ENCODE measurements at places on chromosomes 11 and 22.

DNA sequence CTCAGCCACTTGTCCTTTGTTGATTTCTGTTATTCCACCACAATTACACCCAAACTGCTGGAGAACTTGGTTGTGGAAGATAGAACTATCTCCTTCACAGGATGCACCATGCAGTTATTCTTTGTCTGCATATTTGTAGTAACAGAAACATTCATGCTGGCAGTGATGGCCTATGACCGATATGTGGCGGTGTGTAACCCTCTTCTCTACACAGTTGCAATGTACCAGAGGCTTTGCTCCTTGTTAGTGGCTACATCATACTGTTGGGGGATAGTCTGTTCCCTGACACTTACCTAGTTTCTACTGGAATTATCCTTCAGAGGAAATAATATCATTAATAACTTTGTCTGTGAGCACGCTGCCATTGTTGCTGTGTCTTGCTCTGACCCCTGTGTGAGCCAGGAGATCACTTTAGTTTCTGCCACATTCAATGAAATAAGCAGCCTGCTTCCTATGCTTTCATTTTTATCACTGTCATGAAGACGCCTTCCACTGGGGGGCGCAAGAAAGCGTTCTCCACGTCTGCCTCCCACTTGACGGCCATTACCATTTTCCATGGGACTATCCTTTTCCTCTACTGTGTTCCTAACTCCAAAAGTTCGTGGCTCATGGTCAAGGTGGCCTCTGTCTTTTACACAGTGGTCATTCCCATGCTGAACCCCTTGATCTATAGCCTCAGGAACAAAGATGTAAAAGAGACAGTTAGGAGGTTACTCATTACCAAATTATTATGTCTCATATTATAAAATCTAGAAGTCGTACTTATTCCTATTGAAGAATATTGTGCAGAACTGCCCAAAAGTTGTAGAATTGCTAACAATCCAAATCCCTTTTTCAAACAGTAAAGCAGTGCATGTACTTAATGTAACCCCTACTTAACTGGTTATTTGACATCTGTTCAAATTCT, 53.2 kb downstream of the OR4C6 start:
- DNase-seq, result peak; percentile 57

- DNase-seq, result no peak
Measured at GRCh38 chr11:34601085-34601444, 19.8 kb upstream of the EHF start.

DNA sequence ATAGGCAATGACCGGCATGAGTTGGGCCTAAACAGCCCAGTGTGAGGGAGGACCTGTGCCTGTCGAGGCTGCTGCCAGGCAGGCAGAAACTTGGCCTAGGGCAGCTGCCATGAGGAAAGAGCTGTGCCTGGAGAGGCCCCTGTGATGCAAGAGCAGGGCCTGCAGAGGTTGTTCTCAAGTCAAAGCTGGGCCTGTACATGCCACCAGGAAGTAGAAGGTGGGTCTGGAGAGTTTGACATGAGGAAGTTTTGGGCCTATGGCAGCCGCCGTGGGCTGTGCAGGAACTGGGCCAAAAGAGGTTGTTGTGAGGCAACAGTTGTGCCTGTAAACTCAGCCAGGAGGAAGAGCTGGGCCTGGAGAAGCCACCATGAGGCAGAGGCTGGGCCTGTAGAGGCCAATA, 43.2 kb downstream of the OR4C45 start:
- no peak for DNase-seq

DNA sequence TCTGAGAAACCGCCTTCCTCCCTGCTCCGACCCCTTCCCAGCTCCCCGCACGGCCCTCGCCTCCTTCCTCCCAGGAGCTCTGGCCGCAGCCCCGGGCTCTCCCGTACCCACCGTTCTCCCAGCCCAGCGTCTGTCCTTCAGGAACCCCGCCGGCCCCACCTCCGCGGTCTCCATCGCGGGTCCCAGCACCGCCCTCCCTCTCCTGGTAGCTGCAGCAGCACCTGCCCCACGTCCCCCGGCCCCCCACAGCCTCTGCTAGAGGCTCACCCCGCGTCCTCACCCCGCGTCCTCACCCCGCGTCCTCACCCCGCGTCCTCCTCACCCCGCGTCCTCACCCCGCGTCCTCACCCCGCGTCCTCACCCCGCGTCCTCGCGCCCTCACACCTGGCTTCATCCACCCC, 85.9 kb downstream of the WNT7B start:
- DNase-seq, result peak; percentile 66

DNA sequence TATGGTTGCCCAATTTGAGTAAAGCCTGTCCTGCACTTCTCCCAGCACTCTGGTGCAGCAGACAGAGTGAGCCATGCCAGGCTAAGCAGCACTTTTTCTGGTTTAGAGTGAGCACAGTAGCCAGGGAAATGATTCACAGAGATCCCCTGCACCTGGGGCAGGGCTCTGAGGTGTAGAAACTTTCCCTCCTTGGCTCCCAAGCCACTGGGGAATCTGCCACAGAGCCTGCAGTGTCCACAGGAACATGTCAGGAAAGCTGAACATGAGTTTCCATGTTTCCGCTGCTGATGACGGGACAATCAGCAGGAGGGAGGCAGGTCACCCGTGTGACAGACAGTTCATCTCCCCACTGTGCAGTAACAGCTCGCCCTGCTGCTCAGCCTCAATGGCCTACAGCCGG, 429.9 kb upstream of the B3GAT1 start:
- no peak for DNase-seq

DNA sequence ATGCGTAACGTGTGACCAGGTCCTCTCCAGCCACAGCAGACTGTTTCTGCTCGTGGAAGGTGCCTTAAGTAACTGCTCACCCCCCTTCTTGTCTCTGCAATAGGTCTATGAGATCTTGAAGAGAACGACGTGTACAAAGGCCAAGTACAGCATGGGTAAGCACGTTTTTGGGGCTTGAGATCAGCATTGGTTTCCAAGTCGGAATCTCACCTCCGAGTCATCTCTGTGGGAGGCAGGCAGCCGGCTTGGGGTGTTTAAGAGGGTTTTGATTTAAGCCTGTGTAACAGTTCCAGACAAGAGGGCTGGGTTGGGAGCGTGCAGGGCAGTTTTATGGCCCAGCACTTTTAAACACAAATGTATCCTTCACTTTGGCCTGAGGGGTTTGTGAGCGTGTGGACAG, 30.1 kb downstream of the ANO1 start:
- no peak for DNase-seq

- DNase-seq, result no peak
Measured at GRCh38 chr22:44439356-44440223, 58.4 kb downstream of the RTL6 start.

All from GM23338 (cell line).